Caco-2 (cell line): ENCODE measurements at places on chromosomes 4 and X. TPM values are rescaled to one million over a fixed set of nuclear protein-coding genes. Genes with fewer than 3 reads are reported as not detected.

- no peak overlapping the region for H3K27ac ChIP-seq
- peak; percentile 6 for DNase-seq
- peak overlapping the region; percentile 44 for H3K4me3 ChIP-seq
- no peaks in the 10 kb centered on the region for H3K27me3 ChIP-seq
- no peaks in the 10 kb centered on the region for H3K36me3 ChIP-seq
Observed at GRCh38 chr4:163331629-163332376, 593 bp downstream of the NPY1R start.

- peaks cover 18% of the 10 kb centered on the region for H3K4me1 ChIP-seq
- no peak for DNase-seq
- peak overlapping the region; percentile 20 for H3K27ac ChIP-seq
- peak overlapping the region; percentile 92; the same call in 1 of the 2 replicates for H3K4me3 ChIP-seq
- no peaks in the 10 kb centered on the region for H3K27me3 ChIP-seq
Observed at GRCh38 chr4:54065282-54066087, 1.1 kb upstream of the CHIC2 start.

- no peak overlapping the region for H3K27ac ChIP-seq
- no peak overlapping the region for H3K4me3 ChIP-seq
- no peaks in the 10 kb centered on the region for H3K27me3 ChIP-seq
- DNase-seq = no peak
Observed at GRCh38 chr4:127364397-127364796, 268.4 kb upstream of the INTU start.

- no peaks in the 10 kb centered on the region for H3K27me3 ChIP-seq
- no peak for DNase-seq
- H3K4me1 ChIP-seq = peaks cover 4% of the 10 kb centered on the region; the same call in 1 of the 2 replicates
- H3K36me3 ChIP-seq = no peaks in the 10 kb centered on the region
Observed at GRCh38 chr4:16092682-16093319, 9.0 kb upstream of the PROM1 start.

GRCh38 chr4:41205854-41206460 lies 8.4 kb downstream of the APBB2 start:
- no peaks in the 10 kb centered on the region for H3K27me3 ChIP-seq
- H3K27ac ChIP-seq = no peak overlapping the region

DNA sequence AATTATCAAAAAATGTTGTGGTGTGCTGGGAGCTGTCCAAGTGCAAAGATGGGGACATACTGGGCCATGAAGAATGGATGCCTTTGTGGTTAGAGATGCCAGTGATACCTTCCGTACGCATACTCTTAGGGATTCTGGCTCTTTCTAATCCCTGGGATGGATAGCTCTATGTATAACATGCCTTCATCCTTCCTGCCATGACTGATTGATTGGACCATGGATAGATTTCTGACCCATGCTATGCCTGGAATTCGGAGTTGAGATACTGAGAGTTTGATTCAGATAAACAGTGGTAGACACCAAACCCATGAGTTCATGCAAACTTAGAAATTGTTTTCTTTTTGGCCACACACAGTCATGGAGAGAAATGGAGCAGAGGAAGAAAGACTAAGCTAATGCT lies 147.2 kb upstream of the WDFY3 start:
- DNase-seq = no peak
- no peaks in the 10 kb centered on the region for H3K36me3 ChIP-seq
- no peak overlapping the region for H3K27ac ChIP-seq
- no peaks in the 10 kb centered on the region for H3K4me1 ChIP-seq
- no peak overlapping the region for H3K4me3 ChIP-seq

GRCh38 chrX:44415639-44416386 lies 72.3 kb upstream of the EFHC2 start:
- no peaks in the 10 kb centered on the region for H3K4me1 ChIP-seq
- no peak for DNase-seq
- H3K36me3 ChIP-seq = no peaks in the 10 kb centered on the region

GRCh38 chr4:108223313-108223712 lies 54.6 kb upstream of the LEF1 start:
- H3K36me3 ChIP-seq = no peaks in the 10 kb centered on the region
- H3K4me3 ChIP-seq = no peak overlapping the region
- H3K4me1 ChIP-seq = peaks cover 4% of the 10 kb centered on the region; the same call in 1 of the 2 replicates
- H3K27ac ChIP-seq = no peak overlapping the region

GRCh38 chr4:183180621-183181020 lies 81.6 kb downstream of the WWC2 start:
- H3K4me1 ChIP-seq = peaks cover 27% of the 10 kb centered on the region
- no peak for DNase-seq
- H3K27me3 ChIP-seq = no peaks in the 10 kb centered on the region
- no peaks in the 10 kb centered on the region for H3K36me3 ChIP-seq

GRCh38 chrX:17475449-17476217 lies 100.6 kb downstream of the NHS start:
- H3K27ac ChIP-seq = no peak overlapping the region
- H3K27me3 ChIP-seq = no peaks in the 10 kb centered on the region
- H3K4me3 ChIP-seq = no peak overlapping the region
- DNase-seq = no peak

DNA sequence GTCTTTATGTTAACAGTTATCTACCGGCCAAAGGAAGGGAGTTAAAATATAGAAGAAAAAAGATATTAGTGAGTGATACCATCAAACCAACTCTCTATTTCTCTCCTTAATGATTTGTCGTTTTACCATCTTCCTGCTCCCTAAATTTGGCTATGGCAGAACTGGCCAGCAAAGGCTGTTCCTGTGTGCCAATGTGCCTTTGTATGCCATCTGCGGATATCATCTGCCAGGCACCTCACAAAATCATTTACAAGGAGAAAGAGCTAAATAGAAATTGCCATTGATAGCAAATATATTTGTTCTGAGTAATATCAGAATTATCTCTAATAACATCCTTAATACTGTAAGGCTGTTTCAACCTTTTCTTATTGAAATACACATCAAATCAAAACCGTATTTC lies 22.4 kb downstream of the GPM6A start:
- H3K27ac ChIP-seq = no peak overlapping the region
- no peak for DNase-seq
- H3K36me3 ChIP-seq = no peaks in the 10 kb centered on the region

- no peak for DNase-seq
- no peaks in the 10 kb centered on the region for H3K27me3 ChIP-seq
Observed at GRCh38 chr4:187479511-187479910, 516.1 kb upstream of the ZFP42 start.

GRCh38 chr4:25258980-25259578 lies 25.2 kb downstream of the PI4K2B start:
- H3K4me1 ChIP-seq = peaks cover 9% of the 10 kb centered on the region
- DNase-seq = no peak
- no peak overlapping the region for H3K4me3 ChIP-seq
- H3K27ac ChIP-seq = no peak overlapping the region
- no peaks in the 10 kb centered on the region for H3K27me3 ChIP-seq

DNA sequence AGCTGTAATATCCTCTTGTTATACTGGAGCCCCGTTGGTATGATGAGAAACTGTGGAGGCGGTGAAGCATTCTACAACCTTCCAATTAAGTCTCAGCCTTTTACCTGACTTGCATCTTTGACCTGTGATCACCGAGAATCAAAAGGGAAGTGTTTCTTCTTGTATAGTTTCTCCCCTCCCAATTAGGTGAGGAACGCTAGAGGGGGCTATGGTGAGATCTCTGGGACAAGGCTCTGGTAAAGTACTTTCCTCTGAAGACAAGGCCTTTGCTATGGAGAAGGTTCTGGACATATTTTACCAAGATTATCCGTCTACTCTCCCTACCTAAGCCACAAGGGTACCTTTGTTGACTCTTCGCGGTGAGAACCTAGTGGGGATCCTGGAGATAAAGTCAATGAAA lies 111.3 kb downstream of the CBLL2 start:
- DNase-seq = no peak
- H3K4me3 ChIP-seq = no peak overlapping the region
- no peak overlapping the region for H3K27ac ChIP-seq
- no peaks in the 10 kb centered on the region for H3K36me3 ChIP-seq

DNA sequence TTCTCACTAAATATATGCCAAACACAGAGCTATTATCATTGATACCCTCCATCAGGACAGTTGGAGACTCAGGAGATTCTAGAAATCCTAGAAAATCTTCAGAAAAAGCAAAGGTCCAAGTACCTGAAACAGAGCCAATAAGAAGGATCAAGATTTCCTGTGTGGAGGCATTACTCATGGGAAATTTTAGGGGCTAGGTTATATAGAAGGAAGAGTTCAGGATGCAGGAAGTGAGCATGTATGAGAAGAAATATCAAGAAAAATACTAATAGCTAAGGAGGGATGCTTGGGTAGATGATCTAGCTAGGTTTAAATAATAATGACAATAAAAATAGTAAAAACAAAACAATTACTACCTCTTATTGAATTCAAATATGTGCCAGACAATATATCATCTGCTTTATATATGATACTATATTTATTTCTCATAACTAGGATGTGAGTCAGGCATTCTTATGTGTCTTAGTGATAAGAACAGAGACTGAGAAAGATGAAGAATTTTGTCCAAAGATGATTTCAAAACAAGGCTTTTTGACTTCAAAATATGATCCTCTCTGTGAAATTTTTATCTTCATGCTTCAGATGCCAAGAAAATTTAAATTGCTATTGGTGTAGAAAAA lies 66.4 kb upstream of the HHIP start:
- no peak overlapping the region for H3K27ac ChIP-seq
- no peaks in the 10 kb centered on the region for H3K36me3 ChIP-seq
- H3K4me3 ChIP-seq = no peak overlapping the region
- no peaks in the 10 kb centered on the region for H3K4me1 ChIP-seq
- H3K27me3 ChIP-seq = no peaks in the 10 kb centered on the region
- DNase-seq = no peak

- no peaks in the 10 kb centered on the region for H3K27me3 ChIP-seq
- H3K36me3 ChIP-seq = no peaks in the 10 kb centered on the region; the same call in 1 of the 2 replicates
- H3K4me3 ChIP-seq = no peak overlapping the region
Observed at GRCh38 chr4:184705692-184706091, 28.2 kb downstream of the CENPU start.

DNA sequence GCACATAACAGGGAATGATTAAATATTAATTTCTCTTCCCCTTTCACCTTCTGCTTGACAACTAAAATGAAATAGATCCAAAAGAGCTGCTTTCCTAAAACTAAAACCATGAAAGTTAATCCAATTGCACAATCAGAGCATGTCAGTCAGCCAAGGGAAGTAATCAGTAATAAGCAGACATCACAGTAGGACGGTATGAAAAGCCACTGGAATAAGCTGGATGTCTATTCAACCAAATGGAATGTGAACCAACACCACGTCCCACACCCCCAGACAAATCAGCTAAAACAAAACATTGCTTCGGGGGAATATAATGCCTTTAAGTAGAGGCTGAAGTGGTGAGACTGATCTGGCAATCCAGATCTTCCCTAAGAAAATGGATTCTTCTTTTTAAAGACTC lies 859.4 kb upstream of the FTHL17 start:
- H3K27me3 ChIP-seq = no peaks in the 10 kb centered on the region
- no peaks in the 10 kb centered on the region for H3K36me3 ChIP-seq
- H3K27ac ChIP-seq = no peak overlapping the region
- no peak for DNase-seq

DNA sequence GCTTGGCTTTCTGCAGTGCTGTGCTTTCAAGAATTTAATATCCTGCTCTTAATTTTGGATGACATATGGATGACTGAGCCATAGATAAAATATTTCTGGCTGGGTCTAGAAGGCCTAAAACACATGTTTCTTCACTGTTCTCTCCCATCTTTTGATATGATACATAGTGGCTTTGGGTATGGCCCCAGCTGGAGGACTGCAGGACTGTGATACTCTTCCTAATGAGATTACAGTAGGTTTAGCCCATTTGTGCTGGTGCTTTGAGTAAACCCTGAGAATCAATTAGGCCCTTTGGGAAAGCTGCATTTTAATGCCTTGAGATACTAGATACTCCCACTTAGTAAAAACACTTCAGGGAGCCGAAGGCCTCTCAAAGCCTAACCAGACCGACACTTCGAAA lies 38.0 kb downstream of the KIT start:
- H3K27me3 ChIP-seq = no peaks in the 10 kb centered on the region
- H3K4me3 ChIP-seq = no peak overlapping the region
- H3K27ac ChIP-seq = no peak overlapping the region
- no peaks in the 10 kb centered on the region for H3K36me3 ChIP-seq
- no peaks in the 10 kb centered on the region for H3K4me1 ChIP-seq

GRCh38 chr4:20529691-20530090 lies 170.6 kb upstream of the PACRGL start:
- no peaks in the 10 kb centered on the region for H3K4me1 ChIP-seq
- H3K4me3 ChIP-seq = no peak overlapping the region
- no peaks in the 10 kb centered on the region for H3K36me3 ChIP-seq
- no peak overlapping the region for H3K27ac ChIP-seq
- no peaks in the 10 kb centered on the region for H3K27me3 ChIP-seq

DNA sequence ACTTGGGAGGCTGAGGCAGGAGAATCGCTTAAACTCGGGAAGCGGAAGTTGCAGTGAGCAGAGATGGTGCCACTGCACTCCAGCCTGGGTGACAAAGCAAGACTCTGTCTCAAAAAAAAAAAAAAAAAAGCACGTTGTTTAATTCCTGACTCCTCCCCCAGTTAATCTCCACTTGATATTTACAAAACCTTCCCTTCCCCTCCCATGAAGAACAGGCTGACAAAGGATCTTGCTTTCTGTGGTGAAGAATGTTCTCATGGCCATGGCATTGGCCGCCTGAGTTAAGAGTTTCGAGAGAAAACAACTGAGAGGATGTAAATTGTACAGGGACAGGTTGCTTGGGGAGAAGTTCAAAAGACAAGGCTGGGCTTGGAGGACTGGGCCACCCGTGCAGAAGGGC lies 168.2 kb upstream of the BCOR start:
- H3K27me3 ChIP-seq = no peaks in the 10 kb centered on the region
- peaks cover 17% of the 10 kb centered on the region; the same call in 1 of the 2 replicates for H3K4me1 ChIP-seq
- no peak overlapping the region for H3K4me3 ChIP-seq
- no peak overlapping the region for H3K27ac ChIP-seq
- no peak for DNase-seq

DNA sequence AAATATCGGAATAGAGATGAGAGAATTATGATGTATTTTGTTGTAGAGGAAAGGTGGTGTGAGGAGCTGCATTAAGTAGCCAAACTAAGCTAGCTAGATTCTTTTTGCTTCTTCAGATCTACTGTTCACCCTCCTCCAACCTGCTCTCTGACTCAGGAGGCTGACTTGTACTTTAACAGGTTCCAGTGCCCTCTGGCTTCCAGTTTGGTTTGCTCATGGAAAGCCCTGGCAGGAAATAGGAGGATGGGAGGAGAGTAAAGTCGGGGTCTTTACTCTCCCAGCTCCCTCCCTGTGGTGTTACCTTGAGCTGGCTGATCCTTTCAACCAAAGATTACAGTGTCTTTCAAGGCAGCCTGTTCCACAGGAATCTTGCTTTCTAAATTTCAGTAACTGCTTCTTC lies 277.0 kb upstream of the EDA2R start:
- no peaks in the 10 kb centered on the region for H3K4me1 ChIP-seq
- H3K27me3 ChIP-seq = no peaks in the 10 kb centered on the region
- H3K4me3 ChIP-seq = no peak overlapping the region
- DNase-seq = no peak
- H3K36me3 ChIP-seq = no peaks in the 10 kb centered on the region
- no peak overlapping the region for H3K27ac ChIP-seq

The RNF212 gene
- total RNA-seq = not detected in 2 replicates

The FAM149A gene
- total RNA-seq = 5.1 and 6.6 TPM in 2 replicates

The NPNT gene
- 41.8 and 42.1 TPM in 2 replicates for total RNA-seq

The SULT1B1 gene
- 0.86 and 1.00 TPM in 2 replicates for total RNA-seq

The PRIMPOL gene
- total RNA-seq = 7.5 and 7.9 TPM in 2 replicates

The DCLK2 gene
- total RNA-seq = 2.9 TPM in 2 replicates

The IQCM gene
- total RNA-seq = not detected in 2 replicates

The MAPK10 gene
- total RNA-seq = 0.28 and 0.79 TPM in 2 replicates

The RBM46 gene
- not detected in 2 replicates for total RNA-seq

The C4orf54 gene
- total RNA-seq = not detected in 2 replicates

The TKTL1 gene
- total RNA-seq = 0.26 TPM in 1 of 2 replicates, not detected in the other

The MMRN1 gene
- total RNA-seq = not detected in 2 replicates

The MAGED4 gene
- total RNA-seq = not detected in 2 replicates

The SH3BGRL gene
- 24.6 and 32.1 TPM in 2 replicates for total RNA-seq

The IL9R gene
- total RNA-seq = 0.44 TPM in 1 of 2 replicates, not detected in the other

The SASH3 gene
- total RNA-seq = not detected in 2 replicates

The FHIP1A gene
- 18.9 and 22.3 TPM in 2 replicates for total RNA-seq
